ENCODE measurements at places on chromosomes 13 and 19.

DNA sequence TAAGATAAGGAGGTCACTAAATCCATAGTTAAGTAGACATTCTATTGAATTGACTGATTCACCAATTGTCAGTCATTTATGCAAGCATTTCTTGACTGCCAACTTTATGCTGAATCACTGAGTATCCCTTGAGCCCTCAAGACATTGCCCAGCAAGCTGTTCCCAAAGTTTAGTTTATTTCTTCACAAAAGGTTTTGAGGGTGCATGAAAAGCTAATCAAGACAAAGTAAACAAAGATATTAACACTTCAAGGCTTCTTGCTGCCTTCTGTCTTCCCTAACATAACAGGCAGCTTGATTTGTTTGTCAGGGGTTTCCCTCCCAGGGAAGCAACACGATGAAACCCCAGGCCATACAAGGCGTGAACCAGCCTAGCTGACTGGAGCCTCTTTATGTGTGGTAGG lies 374.4 kb downstream of the SPRY2 start:
- no peak for DNase-seq

GRCh38 chr19:17328517-17329365 lies 5.9 kb downstream of the ANO8 start:
- DNase-seq = no peak

DNA sequence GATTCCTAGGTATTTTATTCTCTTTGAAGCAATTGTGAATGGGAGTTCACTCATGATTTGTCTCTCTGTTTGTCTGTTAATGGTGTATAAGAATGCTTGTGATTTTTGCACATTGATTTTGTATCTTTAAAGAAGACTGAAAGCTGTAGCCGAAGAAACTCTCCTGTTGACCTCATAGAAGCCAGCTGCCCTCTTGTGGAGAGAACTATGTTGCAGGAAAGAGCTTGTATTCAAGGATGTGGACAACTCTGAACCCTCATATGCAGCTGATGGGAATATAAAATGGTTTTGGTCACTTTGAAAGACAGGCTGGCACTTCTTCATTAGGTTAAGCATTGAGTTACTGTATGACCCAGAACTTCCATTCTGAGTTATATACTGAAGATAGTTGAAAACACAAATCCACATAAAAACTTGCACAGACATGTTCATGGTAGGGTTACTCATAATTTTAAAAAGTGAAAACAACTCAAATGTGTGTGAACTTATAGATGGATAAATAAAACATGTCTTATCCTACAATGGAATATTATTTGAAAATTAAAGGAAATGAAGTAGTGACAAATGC lies 65.8 kb upstream of the SLITRK6 start:
- no peak for DNase-seq

DNA sequence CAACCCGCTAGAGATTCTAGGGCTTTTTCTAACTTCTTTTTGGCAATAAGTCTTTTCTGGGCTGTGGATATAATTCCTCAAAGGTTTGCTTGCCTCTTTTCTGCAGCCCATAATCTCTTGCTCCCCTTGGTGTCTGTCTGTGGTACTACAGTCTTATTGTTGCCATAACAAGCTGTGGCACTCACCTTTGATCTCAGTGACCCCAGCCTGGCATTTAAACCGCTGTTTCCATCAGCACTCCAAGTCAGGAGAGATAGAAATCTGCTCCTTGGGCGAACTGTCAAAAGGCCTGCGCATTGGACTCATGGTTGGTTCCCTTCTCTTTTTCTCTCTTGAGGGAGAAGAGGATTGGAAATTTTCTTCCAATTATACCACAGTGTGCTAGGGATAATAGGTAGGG lies 14.5 kb upstream of the MPHOSPH8 start:
- DNase-seq = peak; percentile 53

GRCh38 chr13:99542788-99543406 lies 41.6 kb downstream of the TM9SF2 start:
- DNase-seq = peak; percentile 50

GRCh38 chr19:36771261-36772231 lies 1.1 kb downstream of the ZNF850 start:
- DNase-seq = no peak

DNA sequence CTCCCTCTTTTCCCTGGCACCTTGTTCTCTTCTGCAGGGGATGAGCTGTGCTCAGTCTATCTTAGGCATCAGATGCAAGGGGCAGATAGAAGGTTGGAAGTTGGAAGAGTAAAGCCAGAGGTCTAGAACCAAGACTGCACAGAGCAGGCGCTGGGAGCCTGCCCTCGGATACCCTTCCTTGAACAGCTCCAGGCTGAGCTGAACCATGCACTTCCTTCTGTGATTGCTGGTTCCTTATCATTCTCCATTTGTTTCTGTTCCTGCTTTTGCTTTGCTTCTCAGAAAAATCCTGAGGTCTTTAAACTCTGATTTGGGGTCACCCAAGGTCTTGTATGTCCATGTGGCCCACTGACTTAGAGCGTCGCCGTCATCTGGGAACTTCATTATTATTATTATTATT lies 36.3 kb downstream of the ARHGEF18 start:
- no peak for DNase-seq

DNA sequence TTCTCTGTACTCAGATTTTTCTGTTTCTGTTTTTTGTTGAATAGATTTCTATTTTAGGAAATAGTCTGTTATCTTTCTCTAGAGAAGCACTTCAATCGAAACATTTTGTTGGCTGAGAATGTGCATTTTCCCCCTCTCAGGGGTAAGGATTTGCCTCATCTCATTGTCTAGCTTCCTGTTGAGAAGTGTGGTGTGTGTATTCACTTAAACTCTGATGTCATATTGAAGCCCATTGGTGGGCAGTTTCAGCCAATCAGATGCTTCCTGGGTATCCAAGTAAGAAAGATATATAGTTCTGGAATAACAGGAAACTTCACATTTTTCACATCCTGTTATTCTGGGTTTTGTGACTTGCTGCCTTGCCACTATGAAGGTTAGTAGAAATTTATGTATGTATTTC lies 87.6 kb downstream of the ARHGEF7 start:
- DNase-seq = peak; percentile 63

DNA sequence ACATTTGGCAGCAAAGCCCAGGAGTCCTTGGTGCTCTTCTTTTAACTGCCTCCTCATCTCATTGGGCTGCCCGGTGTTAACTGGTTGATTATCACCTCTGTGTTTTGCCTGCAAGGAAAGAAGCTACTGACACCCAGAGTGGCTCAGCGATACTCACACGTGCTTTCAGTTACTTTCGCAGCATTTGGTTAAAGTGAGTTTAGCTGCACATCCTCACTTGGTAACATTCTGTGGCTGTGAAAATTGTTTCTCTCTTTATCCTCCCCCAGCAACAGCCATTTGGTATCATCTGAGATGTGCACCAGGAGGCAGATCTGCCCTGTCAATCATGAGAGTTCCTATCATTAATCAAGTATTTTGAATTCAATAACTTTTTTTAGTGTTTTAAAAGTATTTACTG lies 44.6 kb upstream of the GPR183 start:
- DNase-seq = peak; percentile 82

DNA sequence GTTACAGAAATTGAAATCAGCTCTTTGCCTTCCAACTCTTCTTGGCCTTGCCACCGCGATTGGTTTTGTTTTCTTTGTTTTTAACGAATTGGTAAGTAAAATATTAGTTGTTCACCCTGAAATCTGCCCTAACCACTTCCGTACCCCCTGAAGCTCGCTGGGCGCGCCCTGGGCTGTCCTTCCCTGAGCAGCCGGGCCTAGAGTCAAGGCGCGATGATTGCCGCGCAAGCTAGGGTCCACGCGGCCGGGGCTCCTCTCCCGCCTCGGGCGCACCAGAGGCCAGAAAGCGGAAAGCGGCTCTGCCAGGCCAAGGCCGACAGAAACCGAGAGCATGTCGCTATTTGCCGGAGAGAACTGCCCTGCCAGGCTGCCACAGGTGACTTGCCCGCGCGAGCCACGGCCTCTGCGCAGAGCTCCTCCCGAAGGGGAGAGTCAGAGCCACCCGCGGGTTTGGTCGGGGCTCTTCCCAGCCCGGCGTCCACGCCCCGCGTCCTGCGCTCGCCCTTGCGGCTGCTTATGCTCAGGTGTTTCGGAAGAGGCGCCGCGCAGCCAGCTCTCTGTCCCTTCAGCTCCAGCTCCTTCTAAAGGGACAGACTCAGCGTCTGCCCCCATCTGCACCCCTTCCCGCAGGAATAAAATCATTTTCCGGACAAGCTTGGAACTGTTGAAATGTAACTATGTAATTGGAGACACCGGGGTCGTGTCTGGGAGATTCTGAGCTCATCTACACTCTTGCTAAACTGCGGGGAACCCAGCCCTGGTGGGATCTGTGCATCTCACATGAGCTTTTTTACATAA lies 6.6 kb upstream of the CDX2 start:
- DNase-seq = no peak

- DNase-seq = no peak
Observed at GRCh38 chr13:24650161-24650560, 30.0 kb upstream of the ATP12A start.

- no peak for DNase-seq
Observed at GRCh38 chr13:25493931-25494640, 122.3 kb downstream of the ATP8A2 start.

- DNase-seq = no peak
Observed at GRCh38 chr13:25190771-25191170, 18.7 kb upstream of the AMER2 start.

DNA sequence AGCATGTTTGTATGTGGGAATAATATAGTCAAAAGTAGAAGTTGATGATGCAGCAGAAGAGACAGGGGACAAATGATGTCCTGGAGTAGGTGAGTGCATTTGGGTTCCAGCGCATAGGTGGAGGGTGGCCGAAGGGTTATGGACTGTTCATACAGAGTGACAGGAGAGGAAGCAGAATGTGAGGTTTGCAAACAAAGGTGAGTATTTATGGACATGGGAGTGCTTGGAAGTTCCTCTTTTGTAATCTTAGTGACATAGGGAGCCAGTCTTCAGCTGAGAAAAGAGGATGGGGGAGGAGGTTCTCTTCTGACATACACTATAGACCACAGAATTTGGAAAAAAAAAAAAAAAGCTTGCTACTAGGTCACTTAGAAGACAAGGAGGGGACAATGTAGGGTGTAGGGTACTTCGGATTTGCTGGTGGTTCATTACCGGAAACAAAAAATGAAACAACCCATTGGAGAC lies 331.6 kb downstream of the DLEU7 start:
- DNase-seq = peak; percentile 45
